ENCODE measurements at places on chromosomes 2 and 18.

- DNase-seq = no peak
Measured at GRCh38 chr18:28690836-28691495, 514.0 kb upstream of the CDH2 start.

DNA sequence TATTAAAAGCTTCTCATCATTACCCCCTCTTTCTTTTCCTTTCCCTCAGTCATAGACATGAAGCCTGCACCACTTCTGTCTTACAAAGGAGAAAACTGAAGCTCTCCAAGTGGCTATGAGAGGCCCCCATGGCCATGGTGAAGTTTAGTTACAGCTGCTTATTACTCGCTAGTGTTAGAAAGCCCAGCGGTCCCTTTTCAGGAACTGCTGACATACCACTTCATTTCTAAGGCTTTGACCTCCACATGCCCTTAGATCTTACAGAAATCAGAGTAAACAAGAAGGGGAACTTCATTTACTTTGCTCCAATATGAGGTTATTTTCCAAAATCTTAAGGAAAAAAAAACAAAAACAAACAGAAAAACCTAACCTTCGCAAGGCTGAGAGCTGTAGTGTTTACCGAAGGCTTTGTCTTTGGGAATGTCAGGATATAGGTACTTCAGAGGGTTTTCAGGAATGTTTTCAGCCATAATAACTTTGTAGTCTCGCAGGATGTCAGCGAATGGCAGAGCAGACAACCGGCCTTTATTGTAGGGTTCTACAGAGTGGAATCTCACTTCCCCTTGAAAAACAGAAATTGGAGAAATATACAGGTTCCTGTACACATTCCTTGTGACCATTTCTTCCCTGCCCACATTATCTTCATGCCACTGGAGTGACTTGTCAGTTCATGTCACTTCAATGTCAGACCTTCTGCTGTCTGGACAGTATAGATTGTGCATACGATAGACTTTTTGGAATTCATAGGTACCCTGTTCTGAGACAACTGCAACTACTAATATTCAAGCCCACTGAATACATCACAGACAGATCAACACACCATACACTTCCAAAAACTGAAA lies 18.8 kb upstream of the STAT1 start:
- no peak for DNase-seq

DNA sequence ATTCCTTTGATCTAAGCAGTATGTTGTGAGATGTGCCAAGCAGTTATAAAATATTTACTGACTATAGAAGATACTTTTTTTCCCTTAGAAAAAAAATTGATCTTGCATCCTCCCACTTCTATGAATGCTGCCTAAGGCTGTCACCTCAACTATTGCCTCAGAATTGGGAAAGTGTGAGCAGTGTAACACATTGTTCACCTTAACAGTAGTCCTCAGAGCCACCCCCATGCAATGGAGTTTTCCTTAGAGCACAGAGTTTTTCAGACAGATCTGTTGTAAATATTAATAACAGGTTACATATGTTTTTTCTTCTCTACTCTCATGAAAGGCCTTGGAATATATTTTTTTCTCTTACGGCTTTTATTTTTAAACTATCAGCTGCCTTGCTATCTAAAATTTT lies 607.3 kb downstream of the STK39 start:
- no peak for DNase-seq

GRCh38 chr2:222862106-222862908 lies 1.5 kb downstream of the ACSL3 start:
- no peak for DNase-seq

- no peak for DNase-seq
Measured at GRCh38 chr2:197298609-197299008, 12.0 kb downstream of the ANKRD44 start.

DNA sequence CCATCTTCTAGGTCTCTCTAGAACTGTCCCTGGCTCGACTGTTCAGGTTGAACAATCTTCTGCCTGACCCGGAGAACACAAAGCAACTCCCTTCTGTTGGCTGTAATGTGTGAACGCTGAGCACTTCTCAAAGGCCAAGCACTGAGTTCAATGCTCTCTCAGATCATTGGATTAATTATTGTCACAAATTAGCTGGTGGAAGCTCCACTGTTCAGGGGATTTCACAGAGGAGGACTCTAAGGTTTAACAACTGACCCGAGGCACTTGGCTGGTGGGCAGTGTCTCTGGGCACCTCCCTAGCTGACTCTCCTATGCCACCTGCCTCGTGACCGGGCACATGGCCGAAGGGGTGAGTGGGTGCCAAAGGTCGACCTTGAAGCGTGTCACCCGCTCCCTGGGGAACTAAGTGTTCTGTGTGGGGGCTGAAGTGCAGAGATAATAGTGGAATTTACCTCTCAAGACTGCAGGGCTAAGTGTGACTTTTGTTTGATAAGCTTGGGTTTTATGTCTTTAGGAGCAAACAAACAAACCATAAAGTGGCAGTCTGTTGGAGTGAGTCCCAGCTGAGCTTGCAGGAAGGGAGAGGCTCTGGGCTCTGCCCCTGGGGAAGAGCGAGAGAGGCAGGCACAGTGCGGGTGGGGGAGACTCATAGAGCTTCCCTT lies 64.8 kb downstream of the BCL2L11 start:
- DNase-seq = no peak

DNA sequence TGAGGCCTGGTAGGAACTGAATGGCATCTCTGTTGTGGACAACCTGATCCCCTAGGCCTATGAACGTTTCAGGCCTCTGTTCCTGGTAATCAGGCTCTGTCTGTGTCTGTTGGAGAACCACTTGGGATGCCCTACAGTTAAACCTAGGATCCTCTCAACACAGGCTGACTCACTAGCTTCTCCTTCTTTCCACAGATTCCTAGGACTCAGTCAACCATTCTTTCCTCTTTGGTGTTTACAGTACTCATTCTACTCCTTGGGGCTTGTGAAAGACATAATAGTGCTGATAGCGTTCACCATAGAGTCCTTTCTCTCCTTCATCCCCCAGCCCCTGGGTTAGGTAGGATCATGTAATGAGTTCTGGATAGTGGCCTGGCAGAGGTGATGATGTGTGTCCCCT lies 544.3 kb downstream of the METTL4 start:
- DNase-seq = no peak

DNA sequence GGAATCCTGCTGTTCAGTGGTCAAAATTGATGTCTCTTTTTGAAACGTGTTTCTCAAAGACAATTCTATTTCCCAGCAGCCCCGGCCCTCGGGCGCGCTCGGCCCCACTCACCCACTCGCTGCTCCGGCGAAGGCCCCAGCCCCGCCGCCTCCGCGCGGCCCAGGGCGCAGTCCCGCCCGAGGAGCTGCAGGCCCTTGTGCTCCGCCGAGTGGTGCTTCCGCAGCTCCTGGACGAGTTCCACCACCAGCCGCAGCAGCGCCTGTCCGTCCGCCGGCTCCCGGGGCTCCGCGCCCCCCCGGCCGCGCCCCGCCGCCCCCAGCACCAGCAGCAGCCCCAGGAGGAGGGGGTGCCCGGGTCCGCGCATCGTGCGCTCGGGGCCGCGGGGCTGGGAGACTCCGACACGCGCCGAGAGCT lies 413 bp downstream of the ALKAL2 start:
- no peak for DNase-seq

DNA sequence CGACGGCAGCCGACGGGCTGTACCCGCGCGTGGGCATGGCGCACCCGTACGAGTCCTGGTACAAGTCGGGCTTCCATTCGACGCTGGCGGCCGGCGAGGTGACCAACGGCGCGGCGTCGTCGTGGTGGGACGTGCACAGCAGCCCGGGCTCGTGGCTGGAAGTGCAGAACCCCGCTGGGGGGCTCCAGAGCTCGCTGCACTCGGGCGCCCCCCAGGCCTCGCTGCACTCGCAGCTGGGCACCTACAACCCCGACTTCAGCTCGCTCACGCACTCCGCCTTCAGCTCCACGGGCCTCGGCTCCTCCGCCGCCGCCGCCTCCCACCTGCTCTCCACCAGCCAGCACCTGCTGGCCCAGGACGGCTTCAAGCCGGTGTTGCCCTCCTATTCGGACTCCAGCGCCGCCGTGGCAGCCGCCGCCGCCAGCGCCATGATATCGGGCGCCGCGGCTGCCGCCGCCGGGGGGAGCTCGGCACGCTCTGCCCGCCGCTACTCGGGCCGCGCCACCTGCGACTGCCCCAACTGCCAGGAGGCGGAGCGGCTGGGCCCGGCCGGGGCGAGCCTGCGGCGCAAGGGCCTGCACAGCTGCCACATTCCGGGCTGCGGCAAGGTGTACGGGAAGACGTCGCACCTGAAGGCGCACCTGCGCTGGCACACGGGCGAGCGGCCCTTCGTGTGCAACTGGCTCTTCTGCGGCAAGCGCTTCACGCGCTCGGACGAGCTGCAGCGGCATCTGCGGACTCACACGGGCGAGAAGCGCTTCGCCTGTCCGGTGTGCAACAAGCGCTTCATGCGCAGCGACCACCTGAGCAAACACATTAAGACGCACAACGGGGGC lies 2.0 kb downstream of the SP9 start:
- no peak for DNase-seq
